ENCODE measurements at places on chromosomes 11 and 22.

DNA sequence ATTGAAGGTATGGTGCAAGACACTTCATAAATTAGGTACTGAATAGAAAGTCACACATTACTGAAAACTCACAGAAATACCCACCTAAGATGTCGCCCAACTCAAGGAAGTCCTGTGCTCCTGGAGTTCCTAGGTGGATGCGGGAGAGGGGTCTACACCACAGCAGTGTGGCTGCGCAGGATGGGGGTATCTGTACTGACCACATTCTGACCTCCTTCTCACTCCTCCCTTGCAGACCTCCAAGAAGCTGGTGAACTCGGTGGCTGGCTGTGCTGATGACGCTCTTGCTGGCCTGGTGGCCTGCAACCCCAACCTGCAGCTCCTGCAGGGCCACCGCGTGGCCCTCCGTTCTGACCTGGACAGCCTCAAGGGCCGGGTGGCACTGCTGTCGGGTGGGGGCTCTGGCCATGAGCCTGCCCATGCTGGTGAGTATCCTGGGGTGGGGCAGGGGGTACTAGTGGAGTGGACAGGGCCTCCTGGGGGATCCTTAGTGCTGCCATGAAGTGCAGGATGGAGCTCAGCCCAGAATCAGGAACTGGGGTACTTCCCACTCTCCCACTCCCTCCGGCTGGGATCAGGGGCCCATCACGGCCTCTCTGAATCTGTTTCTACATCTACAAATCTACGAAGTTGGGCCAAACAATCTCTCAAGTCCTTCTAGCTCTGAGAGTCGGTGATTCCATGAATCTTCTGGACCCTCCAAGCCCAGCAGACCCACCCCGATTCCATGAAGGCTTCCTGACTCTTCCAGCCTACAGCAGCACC is 4.9 kb downstream of the TKFC start:
- no peak for DNase-seq

DNA sequence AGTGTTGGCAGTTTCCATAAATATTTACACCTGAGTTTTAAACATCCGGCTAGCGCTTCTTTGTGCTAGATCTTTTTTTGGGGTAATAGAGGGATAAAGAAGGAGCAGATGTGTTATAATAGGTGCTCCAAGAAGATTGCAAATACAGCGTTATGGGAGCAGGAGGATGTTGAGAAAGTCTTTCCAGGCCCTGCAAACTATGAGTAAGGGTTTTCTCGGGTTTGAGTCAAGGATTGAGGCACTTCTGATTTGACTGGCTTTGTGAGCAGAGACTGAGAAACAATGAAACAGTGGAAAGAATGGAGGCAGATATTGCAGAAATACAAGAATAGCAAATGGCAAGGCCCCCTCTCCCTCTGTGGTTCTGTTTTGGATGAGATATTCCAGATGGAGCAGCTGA is 155.0 kb upstream of the TIMP3 start:
- DNase-seq, result no peak

GRCh38 chr11:64040684-64041322 is 5.1 kb downstream of the FLRT1 start:
- DNase-seq, result no peak

GRCh38 chr11:114273071-114273470 is 23.1 kb upstream of the NNMT start:
- no peak for DNase-seq

- DNase-seq, result no peak
These were observed 12.1 kb upstream of the EIF3D start for GRCh38 chr22:36540867-36541642.

DNA sequence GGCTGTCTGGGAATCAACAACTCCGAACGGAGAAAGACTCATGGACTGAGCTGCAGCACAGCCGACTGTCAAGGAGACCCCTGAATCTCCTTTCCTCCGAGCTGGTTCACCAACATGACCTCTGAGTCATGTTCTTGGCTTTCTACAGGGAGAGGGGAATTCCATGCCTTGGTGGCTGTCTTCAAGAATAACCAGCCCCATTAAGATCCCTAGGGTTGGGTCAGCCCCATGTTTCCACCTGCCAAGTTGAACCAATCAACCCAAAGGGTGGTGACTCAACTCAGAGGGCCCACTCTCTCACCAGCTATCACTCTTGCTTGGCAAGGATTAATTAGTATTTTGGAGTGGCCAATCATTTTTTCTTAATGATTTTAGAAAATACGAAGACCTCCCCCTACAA is 28.3 kb upstream of the IGSF22 start:
- no peak for DNase-seq

DNA sequence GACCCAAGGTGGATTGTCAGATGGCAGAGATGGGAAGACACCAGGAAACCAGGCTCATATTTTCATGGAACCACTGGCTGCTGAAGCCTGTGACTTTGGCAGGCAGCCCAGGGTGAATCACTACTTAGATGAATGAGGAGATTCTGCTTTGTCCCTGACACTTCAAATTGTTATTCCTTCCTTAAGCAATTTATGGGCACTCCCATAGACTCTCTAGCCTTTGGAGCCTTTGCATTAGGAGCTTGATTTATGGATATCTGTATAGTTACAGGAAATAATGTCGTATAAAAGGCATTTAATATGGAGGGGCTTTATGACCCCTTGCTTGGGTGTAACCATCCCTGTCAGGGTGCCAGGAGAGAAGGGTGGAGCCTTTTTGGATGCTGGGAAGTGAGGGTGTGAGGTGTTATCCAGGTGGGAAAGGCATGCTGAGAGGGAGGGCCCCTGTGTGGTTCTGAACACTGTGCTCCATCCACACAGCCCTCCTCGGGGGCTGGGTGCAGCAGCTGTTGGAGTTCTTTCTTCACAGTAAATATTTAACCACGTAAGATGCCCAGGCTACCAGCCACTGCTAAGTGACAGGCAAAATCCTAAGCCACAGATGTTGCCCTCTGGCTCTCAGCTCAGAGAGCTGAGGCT is 35.3 kb downstream of the IL18 start:
- DNase-seq, result peak; percentile 85

DNA sequence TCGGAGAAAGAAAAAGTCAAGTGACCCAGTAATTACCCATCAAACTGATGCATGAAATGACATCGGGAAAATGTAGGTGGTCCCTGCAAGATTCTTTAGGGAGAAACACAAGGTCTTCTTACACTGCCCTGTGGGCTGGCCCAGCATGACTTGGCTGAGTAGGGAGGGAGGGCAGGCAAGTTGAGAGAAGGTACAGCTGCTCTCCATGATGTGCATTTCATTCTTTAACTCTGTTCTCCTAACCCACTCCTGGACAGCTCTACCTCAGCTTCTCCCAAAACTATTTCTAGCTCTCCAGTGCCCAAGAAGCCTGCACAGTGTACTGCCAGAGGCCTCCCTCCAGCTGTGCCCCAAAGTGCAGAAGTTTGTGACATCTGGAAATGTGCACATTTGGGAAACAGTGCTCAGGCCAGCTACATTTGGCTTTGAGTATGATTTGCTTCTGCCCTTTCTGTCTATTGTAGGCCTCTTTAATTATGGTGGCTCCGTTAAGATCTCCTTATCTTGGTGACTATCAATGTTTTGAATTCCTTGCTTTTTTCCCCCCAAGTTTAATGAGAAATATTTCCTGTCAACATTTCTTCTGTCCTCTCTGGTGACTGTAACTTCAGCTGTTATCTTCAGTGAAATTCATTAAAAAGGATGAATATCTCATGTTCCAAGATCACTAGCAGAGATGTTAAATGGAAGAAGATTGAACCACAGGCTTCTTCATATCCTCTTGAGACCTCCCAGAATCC is 26.7 kb upstream of the PRSS23 start:
- DNase-seq, result no peak

DNA sequence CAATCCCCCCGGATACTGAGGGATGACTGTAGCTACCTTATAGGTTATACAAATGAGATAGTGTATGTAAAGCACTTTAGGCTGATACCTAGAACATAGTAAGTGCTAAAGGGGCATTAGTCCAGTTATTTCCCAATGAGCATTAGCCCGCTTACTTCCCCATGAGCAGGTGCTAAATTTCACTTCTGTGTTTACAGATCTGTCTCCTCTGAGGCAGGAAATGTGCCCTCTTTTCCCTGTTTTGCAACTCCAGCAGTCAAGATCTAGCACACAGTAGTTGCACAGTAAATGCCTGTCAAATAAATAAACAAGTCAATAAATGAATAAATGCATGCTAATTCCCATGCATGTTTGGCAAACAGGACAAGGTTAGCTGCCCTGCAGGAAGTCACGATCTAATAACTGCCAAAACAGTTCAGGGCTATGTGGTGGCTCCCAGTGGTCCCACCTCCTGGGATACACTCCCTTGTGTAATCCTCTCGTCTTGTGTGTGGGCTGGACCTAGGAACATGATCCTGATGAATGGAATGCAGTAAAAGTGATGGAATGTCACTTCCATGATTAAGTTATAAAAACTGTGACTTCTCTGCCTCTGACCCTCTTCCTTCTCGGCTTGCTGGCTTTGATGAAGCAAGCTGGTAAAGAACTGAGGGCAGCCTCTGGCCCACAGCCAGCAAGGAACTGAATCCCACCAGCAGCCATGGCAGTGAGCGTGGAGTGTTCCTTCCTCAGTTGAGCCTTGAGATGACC is 459.0 kb downstream of the SOX6 start:
- DNase-seq, result no peak

DNA sequence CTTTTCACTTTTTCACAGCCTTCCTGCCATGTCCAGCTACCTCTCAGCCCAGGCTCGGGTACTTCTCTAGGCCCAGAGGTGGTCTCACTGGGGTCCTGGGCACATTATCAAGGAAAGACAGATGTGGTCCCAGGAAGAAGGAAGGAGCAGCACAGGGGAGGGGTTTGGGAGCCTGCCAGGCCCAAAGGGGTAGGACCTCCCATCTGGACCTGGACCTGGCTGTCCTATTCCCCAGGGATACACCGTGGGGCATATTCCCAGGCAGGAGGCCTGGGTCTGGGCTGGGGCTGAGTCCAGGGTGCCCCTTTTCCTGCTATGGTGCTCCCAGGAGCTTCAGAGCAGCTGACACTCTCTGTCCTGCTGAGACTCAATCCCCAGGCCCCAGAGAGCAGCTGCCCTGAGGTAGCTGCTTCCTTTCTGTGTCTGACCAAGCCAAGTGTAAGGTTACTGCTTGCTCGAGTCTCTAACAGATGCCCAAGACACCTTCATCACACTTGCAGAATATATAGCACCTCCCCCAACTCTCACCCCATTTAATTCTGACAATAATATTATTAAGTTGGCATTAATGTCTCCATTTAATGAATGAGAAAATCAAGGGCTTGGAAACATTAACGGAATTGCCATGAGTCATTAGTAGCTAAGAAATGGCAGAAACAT is 232.0 kb downstream of the BUD13 start:
- no peak for DNase-seq

GRCh38 chr11:27773884-27774283 is 73.6 kb upstream of the BDNF start:
- no peak for DNase-seq

DNA sequence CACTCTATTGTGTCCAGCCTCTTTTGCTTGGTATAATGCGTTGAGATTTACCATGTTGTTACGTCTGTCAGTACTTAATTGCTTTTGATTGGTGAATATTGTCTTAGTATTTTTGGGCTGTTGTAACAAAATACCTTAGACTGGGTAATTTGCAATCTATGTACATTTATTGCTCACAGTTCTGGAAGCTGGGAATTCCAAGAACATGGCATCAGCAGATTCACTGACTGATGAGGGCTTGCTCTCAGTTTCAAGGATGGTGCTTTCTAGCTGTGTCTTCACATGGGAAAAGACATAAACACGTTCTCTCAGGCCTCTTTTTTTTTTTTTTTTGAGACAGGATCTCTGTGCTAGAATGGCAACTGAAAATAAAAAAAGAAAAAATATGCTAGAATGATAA is 46.7 kb upstream of the INCENP start:
- DNase-seq, result no peak

- DNase-seq, result no peak
These were observed 30.0 kb upstream of the PTPRJ start for GRCh38 chr11:47950396-47950795.

DNA sequence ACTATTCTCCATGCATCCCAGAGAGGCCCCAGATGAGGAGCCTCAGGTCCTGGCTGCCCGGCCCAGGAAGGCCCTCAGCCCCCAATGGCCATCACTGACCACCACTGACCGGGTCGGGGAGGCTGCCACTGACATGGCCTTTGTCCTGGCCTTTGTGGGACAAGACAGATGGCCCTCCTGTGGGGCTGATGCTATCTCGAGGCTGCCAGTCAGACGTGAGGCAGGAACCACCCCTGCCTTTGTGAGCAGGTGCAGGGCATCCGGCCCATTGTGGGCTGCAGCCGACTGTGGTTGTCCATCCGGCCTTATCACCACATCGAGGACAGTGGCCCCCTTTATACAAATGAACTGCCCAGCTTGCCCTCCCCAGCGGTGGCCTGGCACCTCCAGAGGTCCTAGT is 5.5 kb downstream of the GP1BB start:
- DNase-seq, result no peak

DNA sequence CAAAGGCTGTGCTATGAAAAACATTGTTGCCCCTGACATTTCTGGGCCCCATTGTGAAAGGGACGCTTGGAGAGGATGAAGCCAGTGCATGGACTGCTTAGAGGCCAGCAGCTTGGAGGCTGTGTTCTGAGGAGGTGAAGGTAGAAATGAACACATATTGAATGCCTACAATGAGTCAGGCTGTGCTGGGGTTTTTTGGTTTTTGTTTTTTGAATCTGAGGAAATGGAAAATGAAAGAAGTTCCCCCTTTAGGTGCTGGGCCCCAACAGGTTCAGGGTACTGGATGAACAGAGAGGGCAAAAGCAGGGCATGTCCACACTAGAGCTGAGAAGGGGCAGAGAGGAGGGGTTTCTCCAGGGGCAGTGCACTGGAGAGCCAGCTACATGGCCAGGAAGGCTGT is 166.1 kb upstream of the API5 start:
- DNase-seq, result no peak

DNA sequence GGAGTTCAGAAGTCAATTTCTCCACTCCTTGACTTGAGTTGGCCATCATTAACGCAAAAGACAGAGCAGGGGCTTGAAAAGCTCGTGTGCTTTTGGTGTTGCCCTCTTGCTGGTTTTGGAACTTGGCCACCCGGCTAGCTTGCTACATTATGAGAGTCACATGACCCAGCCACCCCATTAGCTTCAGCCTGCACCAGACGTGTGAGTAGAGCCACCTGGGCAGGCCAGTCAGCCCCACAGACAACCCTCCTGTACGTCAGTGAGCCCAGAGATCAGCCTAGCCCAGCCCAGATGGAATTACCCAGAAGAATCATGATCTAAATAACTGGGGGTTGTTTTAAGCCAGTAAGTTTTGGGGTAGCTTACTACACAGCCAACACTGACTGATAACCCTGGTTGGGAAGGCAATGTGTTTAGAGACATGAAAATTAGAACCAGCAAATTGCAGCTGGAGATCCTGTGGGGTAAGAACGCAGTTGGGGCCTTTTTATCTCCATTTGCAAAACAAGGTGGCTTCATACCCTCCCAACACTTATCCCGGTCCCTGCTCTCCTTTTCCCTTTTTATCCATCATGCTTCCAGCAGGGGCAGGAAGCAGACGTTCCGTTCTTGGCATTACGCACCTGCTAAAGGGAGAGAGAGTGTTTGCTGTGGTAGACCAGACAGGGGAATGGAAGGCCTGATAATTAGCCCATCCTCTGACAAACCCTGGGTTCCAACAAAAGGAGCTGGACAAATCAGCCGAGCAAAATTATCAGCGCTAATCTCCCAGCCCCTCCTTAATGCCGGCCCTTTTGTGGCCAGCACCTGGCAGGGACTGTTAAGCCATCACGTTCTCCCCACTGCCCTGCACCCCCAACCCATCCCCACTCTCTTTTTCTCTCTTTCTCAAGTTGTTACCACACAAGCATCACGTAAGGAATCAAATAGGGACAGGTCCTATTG is 548.7 kb upstream of the CADM1 start:
- DNase-seq, result no peak

- no peak for DNase-seq
These were observed 39.7 kb upstream of the OLFML1 start for GRCh38 chr11:7445564-7445963.
